SK-N-DZ (cell line): ENCODE measurements at places on chromosomes 7 and 10.

GRCh38 chr7:123748171-123748733 is 551 bp downstream of the WASL start:
- peak; percentile 32 for DNase-seq

- no peak for DNase-seq
Observed at GRCh38 chr10:13352519-13352918, 4.4 kb upstream of the SEPHS1 start.

DNA sequence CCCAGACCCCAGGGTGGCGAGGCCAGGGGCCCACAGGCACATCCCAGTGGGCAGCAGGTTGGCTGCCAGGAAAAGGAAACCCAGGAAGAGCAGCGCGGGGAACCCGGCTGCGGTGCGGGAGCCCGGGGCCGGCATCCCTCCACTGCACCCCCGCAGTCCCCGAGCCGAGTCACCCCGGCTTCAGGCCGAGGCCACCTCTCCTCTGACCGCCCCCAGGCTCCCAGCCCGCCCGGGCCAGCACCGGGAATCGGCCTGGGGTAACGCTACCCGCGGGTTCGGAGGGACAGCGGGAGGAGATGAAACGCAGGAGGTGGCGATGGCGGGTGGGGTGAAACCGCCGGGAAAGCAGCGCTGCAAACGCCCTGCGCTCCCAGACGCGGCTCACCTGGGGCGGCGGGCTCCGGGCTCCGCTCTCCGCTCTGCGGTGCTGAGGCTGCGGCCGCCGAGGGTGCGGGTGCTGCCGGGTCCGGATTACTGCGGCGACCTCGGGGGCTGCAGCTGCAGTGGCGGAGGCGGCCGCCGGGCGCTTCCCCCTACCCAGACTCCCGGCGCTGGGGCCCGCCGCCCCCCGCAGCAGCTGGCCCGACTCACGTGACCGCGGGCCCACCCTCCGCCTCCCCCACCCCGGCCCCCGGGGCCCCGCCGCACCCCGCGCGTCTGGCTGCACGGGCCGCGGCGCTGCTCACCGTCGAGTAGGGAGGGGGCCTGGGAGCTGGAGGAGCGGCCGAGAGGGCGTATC is at the start of gene SCRN1:
Gene SCRN1 (minus strand): TSS at position 545 of the 739 bp plus-strand sequence. CDS start 20,734 bp downstream, outside the sequence.
- peak; percentile 71 for DNase-seq

GRCh38 chr10:17527514-17528146 is 73.2 kb upstream of the ST8SIA6 start:
- DNase-seq: no peak

DNA sequence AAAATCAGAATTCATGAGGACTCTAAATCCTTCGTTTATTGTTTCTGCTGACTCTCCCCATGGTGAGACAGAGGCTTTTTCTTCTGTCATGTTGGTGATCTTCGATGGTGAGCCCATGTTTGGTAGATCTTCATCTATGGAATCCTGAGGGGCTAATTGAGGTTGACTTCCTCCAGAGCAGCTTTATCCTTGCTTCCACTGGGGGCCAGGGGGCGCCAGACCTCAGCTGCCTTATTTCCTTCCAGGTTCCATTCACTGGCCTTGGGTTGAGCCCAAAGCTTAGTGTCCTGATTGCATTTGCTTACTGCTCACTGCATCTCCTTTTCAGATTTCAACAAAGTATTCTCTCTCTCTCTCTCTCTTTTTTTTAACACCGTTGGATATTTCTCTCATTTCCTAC is 80.7 kb downstream of the GCC1 start:
- peak; percentile 25 for DNase-seq

- peak; percentile 42 for DNase-seq
Observed at GRCh38 chr7:12210179-12211053, 678 bp upstream of the TMEM106B start.

DNA sequence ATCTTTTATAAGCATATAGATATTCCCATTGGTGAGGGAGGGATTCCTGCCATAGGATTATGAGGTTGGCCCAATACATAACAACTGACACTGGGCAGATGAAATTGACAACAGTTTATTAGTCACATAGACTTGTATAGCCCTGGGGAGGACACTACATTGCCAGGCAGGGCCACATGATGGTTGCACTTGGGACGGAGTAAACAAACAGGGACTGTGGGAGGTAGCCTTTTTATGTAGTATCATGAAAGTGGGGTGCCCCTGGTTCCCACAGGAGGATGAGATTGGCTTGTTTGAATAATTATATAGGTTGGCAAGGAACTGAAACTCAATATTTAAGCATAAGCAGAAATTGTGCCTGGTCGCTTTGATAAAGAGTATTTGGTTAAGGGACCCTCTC is 23.5 kb downstream of the TRIM24 start:
- DNase-seq: no peak

DNA sequence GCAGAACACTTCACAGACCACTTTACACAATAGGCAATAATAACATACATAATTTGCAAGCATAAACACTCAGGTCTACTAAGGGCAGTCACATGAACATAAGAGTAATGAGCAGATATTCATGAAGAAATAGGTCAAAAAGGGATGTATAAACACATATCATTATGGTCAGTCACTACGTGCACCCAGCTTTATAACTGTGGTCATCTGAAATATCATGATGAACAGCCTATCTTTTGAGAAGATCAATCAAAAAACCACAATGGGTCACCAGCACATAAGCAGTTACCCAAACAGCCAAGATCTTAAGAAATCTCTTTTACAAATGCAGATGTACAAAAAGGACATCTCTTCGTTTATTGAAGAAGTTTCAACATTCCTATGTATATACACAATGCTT is 35.5 kb upstream of the DRGX start:
- no peak for DNase-seq

DNA sequence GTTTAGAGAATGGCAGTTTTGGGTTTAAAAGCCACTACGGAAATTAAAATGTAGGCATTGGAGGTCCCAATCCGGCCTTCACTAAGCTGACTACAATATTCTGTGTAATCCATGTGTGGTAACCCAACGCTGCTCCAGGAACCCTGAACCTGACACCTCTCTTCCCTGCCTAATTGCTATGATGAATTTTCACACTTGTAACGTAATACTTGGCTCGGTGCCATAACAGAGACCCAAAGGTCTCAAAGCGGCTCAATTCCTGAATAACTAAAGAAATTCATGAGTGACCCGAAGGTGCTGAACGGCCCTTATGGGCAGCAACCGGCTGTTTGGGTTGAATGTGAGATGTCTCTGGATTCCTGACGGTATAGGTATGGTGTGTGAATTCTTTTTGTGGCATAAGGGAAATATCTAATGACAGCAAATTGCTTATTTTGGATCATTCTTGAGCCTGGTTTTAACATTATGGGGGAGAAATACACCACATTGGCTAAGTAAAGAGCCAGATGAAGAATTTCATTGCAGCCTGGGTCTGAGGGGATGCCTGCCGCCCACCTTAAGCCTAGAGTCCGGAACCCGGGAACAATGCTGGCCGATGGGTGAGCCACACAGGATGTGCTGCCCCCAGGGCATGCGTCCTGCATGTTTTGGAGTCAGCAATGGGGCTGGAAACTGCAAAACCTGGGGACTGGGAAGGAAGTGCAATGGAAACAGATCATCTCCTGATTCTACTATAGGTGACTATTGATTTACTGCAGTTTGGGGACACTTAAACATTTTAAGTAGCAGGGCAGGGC is 69.7 kb upstream of the FZD8 start:
- DNase-seq: no peak

GRCh38 chr10:11181978-11182377 is 164.3 kb downstream of the CELF2 start:
- DNase-seq: no peak

DNA sequence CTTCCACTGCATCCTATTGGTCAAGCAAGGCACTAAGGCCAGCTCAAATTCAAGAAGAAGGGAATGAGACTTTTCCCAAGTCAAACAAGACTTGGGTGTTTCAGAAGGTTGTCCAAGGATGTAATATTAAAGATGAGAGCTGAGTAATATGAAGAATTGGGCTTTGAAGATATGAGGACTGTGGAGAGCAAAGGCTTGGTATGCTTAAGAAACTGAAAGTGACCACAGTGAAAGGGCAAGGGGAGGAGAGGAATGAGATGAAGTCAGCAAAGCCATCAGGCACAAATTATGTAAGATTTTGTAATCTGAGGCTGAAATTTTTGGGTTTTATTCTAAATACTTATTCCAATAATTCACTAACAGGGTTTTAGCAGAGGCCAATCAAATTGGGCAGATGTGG is 38.6 kb upstream of the NPY start:
- no peak for DNase-seq

DNA sequence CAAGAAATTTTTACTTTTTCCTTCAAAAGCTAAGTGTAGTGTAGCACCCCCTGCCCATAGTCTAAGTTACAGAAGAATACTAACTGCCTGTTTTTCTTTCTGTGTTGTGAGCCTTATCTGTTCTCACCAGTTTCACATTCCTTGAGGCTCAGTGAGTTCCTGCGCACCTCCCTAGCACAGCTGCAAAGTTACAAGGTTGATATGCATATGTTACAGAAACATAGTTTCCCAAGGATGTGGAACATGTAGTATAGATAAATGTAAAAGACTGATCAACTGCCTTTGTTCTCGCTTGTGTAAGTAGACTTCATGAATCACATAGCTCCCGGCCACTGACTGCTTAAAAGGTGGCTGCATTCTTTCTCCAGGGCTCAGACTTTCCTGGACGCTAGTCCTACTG is 6.7 kb upstream of the ZNF33B start:
- DNase-seq: no peak

- no peak for DNase-seq
Observed at GRCh38 chr7:96832092-96832662, 122.5 kb upstream of the SEM1 start.

- DNase-seq: no peak
Observed at GRCh38 chr7:106099539-106099938, 12.6 kb downstream of the SYPL1 start.
